GM23338 (cell line): ENCODE measurements at places on chromosomes 12 and 14. TPM values are rescaled to one million over a fixed set of nuclear protein-coding genes. Genes with fewer than 3 reads are reported as not detected.

KRT73 gene
- not detected in 2 replicates for total RNA-seq

PARP11 gene
- total RNA-seq, result 10.8 and 11.5 TPM in 2 replicates

DNA sequence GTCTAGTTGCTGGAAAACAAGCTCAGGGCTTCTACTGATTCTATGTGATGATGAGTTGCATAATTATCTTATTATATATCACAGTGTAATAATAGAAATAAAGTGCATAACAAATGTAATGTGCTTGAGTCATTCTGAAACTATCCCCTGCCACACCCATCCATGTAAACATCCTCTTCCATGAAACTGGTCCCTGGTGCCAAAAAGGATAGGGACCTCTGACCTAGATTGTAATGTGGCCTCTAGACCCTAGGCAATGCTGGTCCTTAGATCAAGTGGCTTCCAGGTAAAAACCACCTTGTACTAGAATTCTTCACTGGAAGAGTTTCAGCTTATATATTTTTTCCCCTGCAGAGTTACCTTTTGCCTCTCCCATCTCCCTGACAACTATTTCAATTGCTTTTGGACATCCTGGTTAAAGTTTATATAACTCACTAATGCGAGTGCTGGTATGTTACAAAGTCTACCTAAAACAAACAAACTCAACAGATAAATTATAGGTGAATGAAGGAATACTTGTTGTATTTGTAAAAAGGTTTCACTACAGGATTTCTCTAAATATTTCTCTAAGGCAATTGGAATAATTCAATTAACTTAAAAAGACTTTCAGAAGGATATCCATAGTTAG lies 462.5 kb downstream of the NAV3 start:
- DNase-seq, result no peak
- H3K4me1 ChIP-seq, result no peaks in the 10 kb centered on the region
- no peak overlapping the region for H3K27ac ChIP-seq
- H3K36me3 ChIP-seq, result no peaks in the 10 kb centered on the region

- no peaks in the 10 kb centered on the region for H3K36me3 ChIP-seq
- H3K4me3 ChIP-seq, result no peak overlapping the region
- H3K4me1 ChIP-seq, result peaks cover 4% of the 10 kb centered on the region; the same call in 1 of the 2 replicates
- peak; percentile 86 for DNase-seq
- 0 out of 2 replicates have a peak overlapping the region, but pooled peaks have one; percentile 50 for H3K27ac ChIP-seq
These were observed 1.7 kb upstream of the CFAP251 start for GRCh38 chr12:121916719-121917118.

- H3K27ac ChIP-seq, result no peak overlapping the region
- H3K27me3 ChIP-seq, result no peaks in the 10 kb centered on the region
- peak; percentile 90 for DNase-seq
- peak overlapping the region; percentile 25; the same call in 1 of the 2 replicates for H3K4me3 ChIP-seq
- H3K36me3 ChIP-seq, result no peaks in the 10 kb centered on the region
These were observed 67.3 kb downstream of the SPTB start for GRCh38 chr14:64812412-64812811.

GRCh38 chr12:20863056-20863455 lies 52.6 kb downstream of the SLCO1B3 start:
- DNase-seq, result peak; percentile 30
- H3K4me3 ChIP-seq, result no peak overlapping the region
- no peaks in the 10 kb centered on the region for H3K27me3 ChIP-seq
